ENCODE measurements at places on chromosomes 6 and 20.

DNA sequence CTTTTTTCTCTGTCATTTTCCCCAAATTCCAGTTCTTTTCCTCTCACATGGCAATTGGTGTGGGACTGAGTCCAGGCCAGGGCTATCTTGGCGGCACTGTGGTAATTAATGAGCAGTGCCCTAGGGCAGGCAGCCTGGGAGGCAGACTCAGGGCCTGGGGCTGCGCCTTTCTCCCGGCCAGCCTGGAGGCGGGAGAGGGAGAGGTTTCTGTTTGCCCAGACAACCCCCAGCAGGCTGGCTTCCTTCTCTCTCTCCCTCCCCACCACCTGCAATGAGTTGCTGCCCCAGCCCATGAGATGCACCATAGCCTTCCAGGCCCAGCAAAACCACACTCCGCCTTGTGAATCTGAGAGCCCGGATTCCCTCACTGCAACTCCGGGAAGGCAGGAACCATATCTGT lies 15.1 kb upstream of the CCDC167 start:
- DNase-seq, result no peak

- no peak for DNase-seq
Measured at GRCh38 chr6:3061501-3061941, 6.8 kb upstream of the RIPK1 start.

- no peak for DNase-seq
Measured at GRCh38 chr6:85368631-85369030, 81.3 kb upstream of the NT5E start.

- no peak for DNase-seq
Measured at GRCh38 chr20:24045621-24046318, 57.2 kb upstream of the GGTLC1 start.

GRCh38 chr20:35226884-35227681 lies 593 bp downstream of the MMP24 start:
- no peak for DNase-seq

Data from SK-N-MC (cell line).